ENCODE measurements at places on chromosomes 3 and 15. TPM values are rescaled to one million over a fixed set of nuclear protein-coding genes. Genes with fewer than 3 reads are reported as not detected.

The TMED3 gene
- total RNA-seq, result 14.6 TPM

The RARRES1 gene
- 14.6 TPM for total RNA-seq

The BTLA gene
- not detected for total RNA-seq

The SLC35G2 gene
- 2.3 TPM for total RNA-seq

The CYP1A2 gene
- not detected for total RNA-seq

The SPATA12 gene
- not detected for total RNA-seq

The TNNC1 gene
- 8,945 TPM for total RNA-seq

The DZIP1L gene
- 5.7 TPM for total RNA-seq

The PLSCR5 gene
- total RNA-seq, result not detected

The HMG20A gene
- total RNA-seq, result 32.0 TPM

The KBTBD13 gene
- 10.6 TPM for total RNA-seq

The PLAAT1 gene
- total RNA-seq, result 4.9 TPM

The CLDN11 gene
- total RNA-seq, result 4.2 TPM

The KIF23 gene
- 0.45 TPM for total RNA-seq

The LRRIQ4 gene
- total RNA-seq, result not detected

The STRA6 gene
- total RNA-seq, result not detected

The POTEB3 gene
- total RNA-seq, result not detected

The SAMMSON gene
- not detected for total RNA-seq

The ST8SIA2 gene
- 3.0 TPM for total RNA-seq

The FSIP1 gene
- total RNA-seq, result 1.0 TPM

The HTR3E gene
- not detected for total RNA-seq

The CFAP20DC gene
- 0.22 TPM for total RNA-seq

The PRR20G gene
- not detected for total RNA-seq

The CXCR6 gene
- total RNA-seq, result 0.59 TPM

The LEO1 gene
- total RNA-seq, result 9.0 TPM

The SYNPR gene
- not detected for total RNA-seq

The OXSR1 gene
- total RNA-seq, result 22.4 TPM

The GOLGA8A gene
- 17.7 TPM for total RNA-seq

The GPR62 gene
- total RNA-seq, result 0.15 TPM

The FAN1 gene
- total RNA-seq, result 26.3 TPM

The ASB7 gene
- 6.8 TPM for total RNA-seq

The MITF gene
- 69.4 TPM for total RNA-seq

The MINDY4B gene
- not detected for total RNA-seq

The GPR27 gene
- 4.4 TPM for total RNA-seq
